ENCODE measurements at places on chromosomes 3 and 15. TPM values are rescaled to one million over a fixed set of nuclear protein-coding genes. Genes with fewer than 3 reads are reported as not detected.

GRCh38 chr3:45545476-45545875 lies 49.1 kb upstream of the LIMD1 start:
- DNase-seq, result peak; percentile 63

Gene ATP6V1A
- total RNA-seq, result 111 TPM

DNA sequence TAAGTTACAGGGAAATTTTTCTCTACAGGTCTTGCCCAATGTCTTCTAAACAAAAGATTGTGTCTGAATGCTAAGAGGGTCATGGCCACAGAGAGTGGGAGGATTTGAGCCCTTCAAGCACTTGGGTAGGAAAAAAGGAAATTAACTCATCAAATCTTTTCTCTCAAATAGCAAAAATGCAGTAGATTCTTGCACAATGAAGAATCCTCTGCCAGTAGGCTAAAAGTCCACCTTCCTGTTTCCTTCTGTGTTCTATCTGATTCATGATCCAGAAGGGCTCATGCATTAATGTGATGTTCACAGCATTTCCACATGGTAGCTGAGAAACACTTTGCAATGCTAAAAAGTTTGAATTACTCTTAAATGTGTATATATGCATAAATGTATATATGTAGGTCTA lies 177.1 kb downstream of the CD47 start:
- no peak for DNase-seq

Gene KAT2B
- total RNA-seq, result 14.0 TPM

DNA sequence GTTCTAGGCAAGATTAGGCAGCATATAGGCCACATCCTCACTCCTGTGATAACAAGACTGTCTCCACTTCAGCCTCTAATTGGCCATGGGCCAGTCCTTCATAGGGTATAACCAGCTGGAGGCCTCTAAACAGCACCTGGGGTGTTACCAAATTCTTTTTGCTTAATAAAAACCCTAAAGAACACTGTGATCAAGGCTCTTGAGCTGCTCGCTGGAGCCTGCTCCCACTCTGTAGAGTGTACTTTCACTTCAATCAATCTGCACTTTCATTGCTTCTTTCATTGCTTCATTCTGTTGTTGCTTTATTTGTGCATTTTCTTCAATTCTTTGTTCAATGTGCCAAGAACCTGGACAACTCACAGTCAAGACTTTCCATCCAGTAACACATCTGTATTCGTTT lies 36.2 kb upstream of the TOPBP1 start:
- DNase-seq, result no peak

DNA sequence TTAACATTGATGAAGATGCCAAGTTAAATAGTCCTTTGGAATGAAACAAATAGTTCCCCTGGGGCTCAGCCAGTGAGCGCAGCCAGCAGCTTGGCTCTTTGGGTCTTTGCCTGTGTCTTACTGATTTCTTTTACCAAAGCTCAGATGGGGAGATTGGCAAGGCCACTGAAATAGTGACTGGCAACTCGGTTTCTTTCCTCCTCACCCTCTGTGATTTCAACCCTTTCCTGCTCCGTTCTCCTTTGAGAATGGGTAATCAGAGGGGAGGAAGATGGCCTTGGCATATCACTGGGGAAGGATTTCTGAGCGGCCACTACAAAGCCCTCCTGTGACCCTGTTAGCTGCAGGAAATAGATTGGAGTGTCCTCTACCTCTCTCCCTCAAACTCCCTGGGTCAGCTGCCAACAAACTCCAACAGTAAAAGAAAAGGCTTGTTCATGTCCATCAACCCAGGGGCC lies 337.1 kb upstream of the LRRFIP2 start:
- DNase-seq, result no peak

Gene CXCR6
- total RNA-seq, result not detected

- DNase-seq, result no peak
Measured at GRCh38 chr15:66456211-66456610, 41.4 kb downstream of the SNAPC5 start.

DNA sequence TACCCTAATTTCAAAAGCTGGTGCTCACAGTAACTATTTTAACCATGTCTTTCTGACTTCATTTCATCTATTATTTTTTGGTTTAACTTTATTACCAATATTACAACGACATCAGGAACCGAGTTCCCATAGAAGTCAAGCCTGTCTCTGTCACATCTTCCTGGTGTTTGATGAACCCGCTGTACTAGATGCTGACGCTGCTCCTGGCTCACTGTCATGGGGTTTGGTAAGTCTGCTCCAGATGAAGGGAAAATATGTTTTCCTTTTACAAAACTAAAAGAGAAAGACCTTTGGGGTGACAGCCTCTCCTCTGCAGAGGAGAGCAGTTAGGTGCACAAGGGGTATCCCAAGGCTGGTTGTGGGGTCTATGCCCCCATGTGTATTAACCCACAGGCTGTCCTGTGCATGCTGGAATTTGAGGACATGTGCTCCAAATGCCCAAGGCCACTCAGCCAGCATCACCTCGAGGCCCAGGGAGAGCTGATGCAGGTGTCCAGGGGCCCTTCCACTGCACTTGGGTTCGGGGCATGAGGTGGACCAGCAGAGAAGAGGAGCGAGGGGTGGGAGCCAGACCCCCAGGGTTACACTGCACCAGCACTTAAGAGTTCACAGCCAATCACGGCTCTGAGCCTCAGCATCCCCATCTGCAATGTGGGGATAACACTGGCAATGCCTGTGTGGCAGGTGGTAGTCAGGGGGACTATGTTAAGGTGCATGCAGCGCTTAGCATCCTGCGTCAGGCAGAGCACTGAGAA lies 62.2 kb downstream of the ATP10A start:
- DNase-seq, result no peak

All from A172 (cell line).